ENCODE measurements at places on chromosomes 3 and 15.
A peak's percentile ranks its signal among the peaks of the same experiment; 100 is the strongest.

GRCh38 chr3:98528474-98529346 is 3.1 kb upstream of the GPR15 start:
- no peak for DNase-seq

DNA sequence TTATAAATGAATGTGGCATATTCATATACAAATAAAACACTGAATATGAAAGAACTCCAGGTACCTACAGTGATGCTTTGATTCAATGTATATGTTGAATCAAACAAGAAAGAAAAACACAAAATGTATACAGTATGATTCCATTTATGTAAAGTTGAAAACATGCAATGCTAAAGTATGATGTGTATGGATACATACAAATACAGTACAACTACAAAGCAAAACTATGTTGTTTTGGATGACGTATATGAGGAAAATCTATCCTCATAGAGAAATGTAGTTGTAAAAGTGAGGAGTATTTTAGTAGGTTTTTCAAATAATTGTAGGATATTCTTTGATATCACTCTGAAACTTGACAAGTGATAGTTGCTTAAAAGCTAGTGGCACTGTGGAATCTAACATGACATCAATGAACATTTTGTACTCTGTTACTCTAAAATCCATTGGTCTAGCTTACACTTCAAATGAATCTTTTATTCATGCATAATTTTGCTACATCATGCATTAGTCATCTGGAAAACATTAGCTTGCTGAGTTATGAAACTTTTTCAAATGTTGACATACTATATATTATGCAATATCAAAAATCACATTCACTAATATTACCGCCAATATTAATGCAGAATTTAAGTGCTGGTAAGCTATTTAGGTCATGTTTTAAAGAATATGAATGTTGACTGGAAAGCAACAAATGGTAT is 278.1 kb upstream of the CHRNA7 start:
- no peak for DNase-seq

DNA sequence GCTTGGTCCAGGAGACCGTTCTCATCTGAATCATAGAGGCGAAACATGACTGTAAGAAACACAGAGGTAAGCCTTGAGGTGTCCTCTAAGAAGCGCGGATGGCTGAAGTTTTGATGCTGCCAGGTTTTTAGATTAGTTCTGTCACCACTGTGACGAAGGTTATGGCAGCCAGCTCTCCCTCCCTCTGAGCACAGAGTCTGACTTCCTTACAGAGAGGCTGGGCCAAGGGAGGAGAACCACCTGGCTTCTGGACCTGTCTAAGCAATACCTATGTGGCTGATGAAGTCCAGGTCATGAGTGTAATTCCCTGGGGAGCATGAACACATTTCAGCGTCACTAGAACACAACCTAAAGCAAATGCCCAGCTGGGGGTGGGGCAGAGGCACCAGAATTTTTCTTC is 77.4 kb downstream of the DGKG start:
- DNase-seq, result no peak

GRCh38 chr15:39598186-39598850 is 17.4 kb downstream of the THBS1 start:
- DNase-seq, result no peak

- DNase-seq, result no peak
Observed at GRCh38 chr3:31770822-31771326, 210.2 kb downstream of the OSBPL10 start.

DNA sequence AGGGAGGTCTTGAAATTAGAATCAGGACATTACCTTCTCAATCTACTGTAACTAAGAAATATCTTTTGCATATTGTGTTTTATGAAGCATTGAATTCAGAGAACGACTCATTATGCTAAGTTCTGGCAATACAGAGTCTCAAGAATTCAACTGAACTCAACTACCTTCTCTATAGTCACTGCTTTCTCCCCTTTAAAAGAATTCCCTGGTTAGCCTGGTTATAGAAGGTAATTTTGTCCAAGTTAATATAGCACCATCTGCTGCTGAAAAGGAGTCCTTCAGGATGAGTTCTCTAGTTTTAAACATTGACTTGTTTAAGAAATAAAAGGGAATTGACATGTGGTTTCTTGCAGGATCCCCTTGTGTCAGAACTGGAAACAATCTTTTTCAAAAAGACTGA is 60.2 kb downstream of the IL16 start:
- DNase-seq, result no peak

- DNase-seq, result no peak
Observed at GRCh38 chr3:197465996-197466549, 89.7 kb downstream of the BDH1 start.

DNA sequence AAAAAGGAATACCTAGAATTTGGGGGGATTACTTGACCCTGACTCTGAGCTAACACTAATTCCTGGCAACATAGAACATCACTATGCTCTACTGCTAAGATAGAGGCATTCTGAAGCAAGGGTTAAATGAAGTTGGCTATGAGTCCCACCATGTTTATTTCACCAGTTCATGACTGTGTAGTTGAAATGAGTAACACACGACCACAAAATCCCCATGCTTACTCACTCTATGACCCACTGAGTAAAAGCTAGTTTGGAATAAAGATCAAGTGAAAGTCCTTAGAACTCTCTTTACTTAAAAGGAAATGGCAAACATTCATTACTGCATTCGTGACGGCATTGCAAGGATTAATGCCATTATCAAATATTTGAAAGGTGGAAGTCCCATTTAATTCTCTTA is 47.4 kb downstream of the MRPL46 start:
- no peak for DNase-seq

DNA sequence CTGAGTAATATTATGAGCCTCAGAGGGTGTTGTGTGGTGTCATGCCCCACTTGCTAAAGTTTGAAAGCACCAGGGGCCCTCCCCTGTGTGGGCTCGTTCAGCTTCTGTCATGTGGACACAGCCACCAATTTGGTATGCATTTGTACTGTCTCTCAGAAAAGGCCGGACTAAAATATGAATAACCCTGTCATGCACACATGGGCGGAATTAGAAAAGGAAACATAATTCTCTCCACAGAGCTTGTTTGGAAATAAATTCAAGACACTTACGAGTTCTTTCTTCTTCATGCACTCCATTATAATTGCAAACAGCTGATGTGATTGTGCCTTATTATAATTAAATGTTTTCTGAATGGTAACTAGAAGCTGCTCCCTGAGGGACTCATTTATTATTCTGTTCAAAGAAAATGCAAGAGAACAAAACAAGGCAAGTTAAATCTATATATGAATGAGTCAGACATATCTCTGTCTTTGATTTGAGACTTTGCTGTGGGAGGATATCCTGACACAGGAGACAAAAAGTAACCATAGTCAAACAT is 39.1 kb downstream of the TRPM1 start:
- no peak for DNase-seq

GRCh38 chr3:134017490-134017889 is 12.2 kb downstream of the SLCO2A1 start:
- DNase-seq, result no peak

DNA sequence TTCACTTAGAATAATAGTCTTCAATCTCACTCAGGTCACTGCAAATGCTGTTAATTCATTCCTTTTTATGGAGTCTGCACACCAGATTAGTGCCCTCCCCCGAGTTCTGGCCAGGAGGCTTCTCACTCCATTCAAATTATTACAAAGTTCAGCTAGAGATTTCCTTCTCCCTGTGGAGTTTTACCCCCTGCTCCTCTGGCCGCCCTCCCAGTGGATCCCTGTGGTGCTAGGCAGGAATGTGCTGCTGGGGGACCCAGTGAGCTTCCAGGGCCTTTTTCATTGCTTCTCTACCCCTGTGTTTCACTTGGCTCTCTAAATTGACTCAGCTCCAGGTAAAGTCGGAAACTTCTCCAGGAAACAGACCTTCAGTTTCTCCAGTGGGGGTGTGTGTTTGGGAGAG is 42.7 kb upstream of the CD200R1L start:
- no peak for DNase-seq

DNA sequence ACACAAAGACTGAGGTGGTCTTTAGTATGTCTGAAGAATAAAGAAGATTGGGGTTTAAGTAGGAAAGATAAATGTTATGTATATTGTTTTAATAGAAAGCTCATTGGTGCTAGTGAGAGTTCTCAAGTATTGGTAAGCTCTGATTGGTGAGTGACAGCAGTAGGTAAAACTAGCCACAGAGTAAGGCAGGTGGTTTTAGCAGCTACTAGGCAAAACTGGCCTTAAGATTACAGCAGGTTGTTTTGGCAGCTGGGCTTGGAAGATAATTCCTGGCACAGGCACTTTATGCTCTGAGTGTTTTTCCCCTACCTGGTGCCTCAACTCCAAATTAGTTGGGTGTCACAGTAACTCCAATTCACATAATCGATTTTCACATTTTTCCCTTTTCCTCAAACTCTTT is 66.3 kb downstream of the STAG1 start:
- DNase-seq, result no peak

DNA sequence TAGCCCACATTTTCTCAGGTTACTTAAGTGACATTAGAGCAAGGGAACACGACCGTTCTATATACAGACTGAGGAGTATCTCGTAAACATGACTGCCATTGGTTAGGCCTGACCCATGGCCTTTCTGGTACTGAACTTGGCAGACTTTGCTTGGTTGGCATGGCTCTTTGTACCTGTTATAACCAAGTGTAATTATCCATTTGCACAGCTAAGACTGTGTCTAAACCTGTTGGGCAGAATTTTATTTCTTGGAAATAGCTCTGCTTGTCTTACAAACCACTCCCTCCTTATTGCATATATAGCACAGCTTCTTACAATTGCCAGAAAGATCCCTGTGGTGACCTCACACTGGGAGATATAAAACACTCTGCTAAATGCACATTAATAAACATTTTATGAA is 106.9 kb downstream of the P2RY1 start:
- no peak for DNase-seq

DNA sequence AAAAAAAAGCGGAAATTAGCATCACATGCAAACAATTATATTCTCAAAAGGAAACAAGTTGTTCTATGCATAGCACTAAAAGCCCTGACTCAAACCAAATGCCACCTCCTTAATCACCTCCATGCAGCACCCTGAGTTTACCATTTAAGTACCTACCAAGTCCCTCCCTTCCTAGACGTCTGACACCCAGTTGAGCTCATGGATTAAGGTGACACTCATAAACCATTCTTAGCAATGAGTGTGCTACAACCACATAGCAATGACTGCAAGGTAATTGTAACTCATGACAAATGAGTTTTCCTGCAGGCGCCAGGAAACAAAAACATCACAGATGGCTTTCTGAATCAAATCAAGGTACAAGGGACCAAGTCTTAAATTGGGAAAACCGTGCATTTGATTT is 32.0 kb downstream of the WWTR1 start:
- no peak for DNase-seq

DNA sequence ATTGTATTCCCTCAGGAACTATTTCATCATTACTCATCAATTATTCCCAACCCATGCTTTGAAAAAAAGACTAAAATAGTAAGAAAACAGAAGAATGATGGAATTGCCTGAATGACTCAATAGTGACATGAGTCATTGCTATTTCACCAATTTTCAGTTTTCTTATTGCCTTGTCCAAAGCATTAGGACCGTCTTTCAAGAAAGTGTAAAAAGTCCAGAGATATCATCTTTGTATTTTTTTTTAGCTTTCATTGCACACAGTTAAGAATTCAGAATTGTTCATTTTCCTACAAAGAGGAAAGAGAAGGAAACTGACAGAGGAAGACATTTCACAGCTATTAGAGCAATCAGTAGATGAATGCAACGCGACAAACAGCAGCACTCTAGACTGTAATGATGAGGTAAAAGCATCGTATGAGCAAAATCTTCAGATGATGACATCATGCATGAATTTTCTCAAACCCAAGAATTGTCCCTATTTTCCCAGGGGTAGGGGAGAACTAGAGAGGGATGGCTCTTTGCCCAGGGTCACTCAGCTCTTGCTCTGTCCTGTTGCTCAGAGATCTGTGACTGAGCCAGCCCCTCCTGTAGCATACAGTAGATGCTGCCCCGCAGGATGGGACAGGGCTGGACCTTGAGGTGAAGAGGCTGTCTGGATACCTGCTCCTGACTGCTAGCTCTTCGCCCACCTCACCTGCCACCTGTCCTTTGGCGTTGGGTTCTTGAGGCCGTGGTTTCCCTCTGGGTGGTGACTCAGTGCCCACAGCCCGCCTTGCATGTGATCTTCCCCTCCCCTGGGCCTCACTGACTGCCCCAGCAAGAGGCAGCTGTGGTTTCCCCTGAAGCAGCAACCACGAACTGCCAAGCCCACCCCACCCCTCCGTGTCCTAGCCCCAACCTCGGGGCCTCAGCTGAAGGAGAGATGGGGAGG is 84.8 kb downstream of the PPCDC start:
- peak; percentile 25 for DNase-seq

DNA sequence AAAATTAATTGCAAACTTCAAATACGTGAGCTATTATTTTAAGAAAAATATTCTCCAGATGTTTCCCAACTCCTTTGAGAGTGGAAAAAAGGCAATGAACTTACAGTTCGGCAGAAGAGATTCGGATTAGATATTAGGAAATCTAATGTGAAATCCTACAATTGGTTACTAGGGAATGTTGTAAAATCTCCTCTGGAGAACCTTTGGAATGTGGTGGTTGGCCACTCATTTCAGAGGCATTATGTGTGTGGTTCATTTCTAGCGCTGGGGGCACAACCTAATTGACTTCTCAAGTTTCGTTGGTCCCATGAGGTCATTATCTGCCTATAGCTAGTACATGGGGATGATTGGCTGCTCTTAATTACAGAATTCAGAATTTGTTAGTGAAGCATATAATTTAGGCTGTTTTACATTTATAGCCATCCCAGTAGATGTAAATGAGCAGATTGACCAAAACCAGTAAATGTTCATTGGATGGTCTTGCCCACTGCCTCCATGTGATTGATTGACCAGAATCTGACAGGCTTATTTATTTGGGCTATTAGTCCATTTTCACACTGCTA is 34.6 kb upstream of the CMSS1 start:
- no peak for DNase-seq

GRCh38 chr3:67478423-67478822 is 176.0 kb downstream of the SUCLG2 start:
- no peak for DNase-seq

DNA sequence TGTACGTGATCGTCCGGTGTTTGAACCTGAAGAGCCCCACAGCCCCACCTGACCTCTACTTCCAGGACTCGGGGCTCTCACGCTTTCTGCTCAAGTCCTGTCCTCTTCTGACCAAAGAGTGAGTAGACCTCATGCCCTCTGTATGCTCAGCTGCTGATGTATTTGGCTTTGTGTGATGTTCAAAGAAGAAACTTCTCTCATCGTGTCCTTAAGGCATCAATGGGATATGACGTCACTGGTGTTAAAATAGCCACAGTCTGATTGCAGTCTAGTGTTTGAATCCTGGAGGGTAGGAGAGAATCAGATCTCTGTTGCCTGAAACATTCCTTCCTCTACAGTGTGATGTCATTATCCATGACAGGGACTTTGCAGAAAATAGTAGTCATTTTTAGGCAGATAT is 28.1 kb downstream of the ABHD2 start:
- no peak for DNase-seq

DNA sequence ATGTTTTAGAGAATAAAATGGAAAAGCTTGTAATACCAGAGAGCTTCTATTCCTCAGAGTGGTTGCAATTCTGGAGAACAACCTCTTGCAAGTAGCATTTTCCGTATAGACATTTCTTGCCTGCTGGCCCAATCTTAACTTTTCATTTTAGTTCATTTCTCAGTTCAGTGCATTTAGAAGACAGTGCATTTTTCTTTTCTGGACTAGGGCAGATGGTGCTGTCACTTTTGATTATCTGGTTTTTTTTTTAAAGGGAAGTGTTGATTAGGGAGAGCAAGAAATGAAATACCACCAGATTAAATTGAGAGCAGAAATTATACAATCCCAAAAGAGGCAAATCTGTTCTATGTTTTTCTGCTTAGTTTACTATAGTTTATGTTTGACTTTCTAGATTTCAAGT is 172.7 kb downstream of the GHSR start:
- DNase-seq, result no peak

- DNase-seq, result no peak
Observed at GRCh38 chr3:32782407-32782806, 35.4 kb upstream of the TRIM71 start.

Measured in activated CD4-positive, alpha-beta T cell treated with anti-CD3 and anti-CD28 coated beads, Interleukin-2, amount 50 U/mL, for 1 hour (primary cell).